ENCODE measurements at places on chromosomes 1 and 21.

- DNase-seq: no peak
Measured at GRCh38 chr1:115833856-115834255, 7.1 kb downstream of the NHLH2 start.

DNA sequence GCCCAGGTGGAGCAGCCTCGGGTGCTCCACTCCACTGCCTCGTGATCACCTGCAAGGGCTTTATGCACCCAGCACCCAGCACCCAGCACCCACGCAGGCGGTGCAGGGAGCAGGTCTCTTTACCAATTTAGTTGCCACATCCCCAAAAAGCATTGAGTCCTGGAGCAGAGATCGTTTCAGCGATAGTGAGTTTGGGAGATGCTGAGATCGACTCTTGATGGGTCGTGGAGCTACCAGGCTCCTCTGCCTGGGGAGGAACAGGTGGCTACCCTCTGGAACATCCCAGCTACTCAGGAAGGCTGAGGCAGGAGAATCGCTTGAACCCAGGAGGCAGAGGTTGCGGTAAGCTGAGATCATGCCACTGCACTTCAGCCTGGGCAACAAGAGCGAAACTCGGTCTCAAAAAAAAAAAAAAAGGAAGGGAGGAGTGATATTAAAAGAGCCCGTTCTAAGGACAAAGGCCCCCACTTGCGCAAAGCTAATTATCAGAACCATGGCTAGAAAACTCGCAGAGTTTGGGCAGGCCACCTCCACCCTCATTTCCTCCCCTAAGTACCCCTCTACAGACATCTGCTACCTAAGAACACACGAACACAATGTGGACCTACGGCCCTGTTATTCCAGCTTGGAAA is 106.5 kb upstream of the SLC45A1 start:
- DNase-seq: no peak

GRCh38 chr21:44869781-44870747 is 3.4 kb downstream of the PTTG1IP start:
- no peak for DNase-seq

GRCh38 chr1:207998691-207999090 is 87.8 kb upstream of the CD34 start:
- no peak for DNase-seq

DNA sequence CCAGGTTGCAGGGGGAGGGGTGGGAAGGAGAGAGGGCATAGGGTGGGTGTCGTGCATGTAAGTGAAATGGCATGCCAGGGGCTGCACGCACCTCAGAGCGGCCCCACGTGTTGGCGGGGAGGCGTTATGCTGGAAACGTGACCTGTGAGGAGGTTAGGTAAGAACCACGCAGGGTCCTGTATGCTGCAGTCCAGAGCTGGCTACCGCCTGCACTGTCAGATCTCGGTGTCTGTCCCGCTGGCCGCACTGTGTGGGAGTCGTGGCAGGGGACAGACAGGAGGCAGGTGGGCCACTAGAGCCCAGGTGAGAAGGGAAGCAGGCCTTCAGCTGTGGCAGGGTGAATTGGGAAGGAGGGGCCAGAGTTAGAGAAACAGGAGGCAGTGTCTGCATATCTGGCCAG is 79.7 kb downstream of the GALNT2 start:
- no peak for DNase-seq

GRCh38 chr1:65001231-65001792 is 35.0 kb upstream of the JAK1 start:
- peak; percentile 52 for DNase-seq

GRCh38 chr1:25738499-25738898 is 61.5 kb upstream of the SELENON start:
- DNase-seq: no peak

GRCh38 chr21:32878661-32879060 is 107.1 kb upstream of the PAXBP1 start:
- DNase-seq: no peak

DNA sequence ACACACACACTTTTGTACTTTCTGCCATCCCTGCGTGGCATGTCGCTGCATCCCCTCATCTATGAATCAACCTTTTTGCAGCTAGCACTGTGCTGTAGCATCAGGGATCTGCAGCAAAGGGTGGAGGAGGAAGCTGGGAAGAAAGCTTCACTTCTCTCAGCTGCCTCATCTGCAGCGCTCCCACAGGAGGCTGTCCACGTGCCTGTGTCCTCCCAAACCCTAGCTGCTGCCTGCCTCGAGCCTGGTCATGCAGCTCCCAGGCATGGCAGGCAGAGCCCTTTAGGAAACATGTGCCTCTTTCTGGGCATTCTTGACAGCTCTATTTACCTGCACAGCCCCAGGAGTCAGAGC is 262.1 kb upstream of the SGIP1 start:
- DNase-seq: no peak

DNA sequence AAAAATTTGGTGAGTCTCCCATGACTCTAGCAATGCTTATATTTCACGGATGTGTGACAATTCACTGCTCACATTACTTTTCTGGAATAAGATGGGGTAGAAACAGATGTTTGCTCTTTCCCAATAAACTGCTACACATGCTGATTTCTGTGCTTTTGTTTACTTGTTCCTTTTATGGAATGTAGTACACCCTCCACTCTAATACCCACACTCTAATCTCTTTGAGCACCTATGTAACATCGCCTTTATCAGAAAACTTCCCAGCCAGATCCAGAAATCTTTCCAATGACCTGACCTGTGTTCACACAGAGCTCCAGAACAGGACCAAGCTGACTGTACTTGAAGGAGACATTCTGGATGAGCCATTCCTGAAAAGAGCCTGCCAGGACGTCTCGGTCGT is 4.2 kb downstream of the HSD3B2 start:
- DNase-seq: no peak

- no peak for DNase-seq
Measured at GRCh38 chr1:27574871-27575831, 28.8 kb downstream of the AHDC1 start.

DNA sequence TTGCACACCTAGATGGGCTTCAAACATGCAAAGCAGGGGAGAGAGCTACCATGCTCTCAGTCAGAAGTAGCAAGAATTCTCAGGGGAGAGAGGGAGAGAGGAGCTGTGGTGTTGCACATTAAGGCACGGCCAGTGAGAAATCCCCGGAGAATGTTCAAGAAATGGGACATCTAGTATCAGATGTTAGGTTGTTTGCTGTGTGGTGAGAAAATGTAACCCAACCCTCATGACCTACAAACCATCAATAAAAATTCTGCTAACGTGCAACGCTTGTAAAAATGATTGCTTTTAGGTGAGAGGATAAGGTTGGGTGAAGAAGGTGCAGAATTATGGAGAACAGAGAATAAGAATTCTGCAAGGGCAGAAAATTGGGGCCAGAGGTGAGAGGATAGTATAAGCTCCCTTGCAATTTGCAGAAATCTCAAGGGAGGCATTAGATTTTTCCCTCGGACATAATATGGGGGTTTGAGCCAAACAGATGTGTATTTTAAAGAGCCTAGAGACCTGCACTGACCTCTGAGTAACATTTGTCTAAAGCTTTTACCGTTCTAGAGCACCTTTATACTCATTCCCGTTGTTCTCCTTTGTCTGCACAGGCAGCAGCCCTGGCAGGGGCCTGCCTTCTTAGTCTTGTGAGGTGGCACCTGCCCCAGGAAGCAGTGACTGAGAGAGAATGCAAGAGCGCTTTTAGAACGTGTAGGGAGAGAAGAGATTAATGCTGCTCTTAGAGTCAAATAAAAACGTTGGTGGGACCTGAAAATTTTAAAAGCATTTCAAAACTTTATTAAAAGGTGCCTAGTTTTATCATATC is 25.4 kb upstream of the KIAA0040 start:
- no peak for DNase-seq

DNA sequence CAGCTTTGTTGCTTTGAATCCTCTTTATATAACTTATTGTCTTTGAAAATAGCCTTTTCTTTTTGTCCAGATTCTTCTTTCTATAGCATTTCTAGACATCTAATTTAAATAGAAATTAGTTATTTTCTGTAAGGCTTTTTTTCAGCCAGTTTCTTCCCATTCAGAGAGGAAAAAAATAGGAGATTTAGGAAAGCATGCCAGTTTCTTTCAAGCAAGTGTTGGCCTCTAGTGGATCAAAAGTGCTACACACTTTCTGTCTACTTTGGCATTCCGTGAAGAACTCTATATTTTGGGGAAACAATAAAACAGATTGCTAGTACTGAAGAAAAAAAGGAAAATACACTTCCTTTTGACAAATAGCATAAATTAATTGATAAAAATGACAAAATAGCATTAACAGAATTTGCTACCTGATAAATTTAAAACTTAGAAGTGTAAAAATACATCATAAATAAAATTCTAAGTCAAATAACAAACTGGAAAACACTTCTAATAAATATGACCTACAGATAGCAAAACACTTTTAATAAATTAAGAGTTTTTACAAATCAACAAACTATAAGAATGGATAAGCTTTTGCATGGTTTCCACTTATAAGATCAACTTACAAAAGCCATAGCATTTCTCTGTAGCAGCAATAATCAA is 13.1 kb upstream of the EXO1 start:
- no peak for DNase-seq
